Glomerular endothelial cell (primary cell): ENCODE measurements at places on chromosomes 2 and 18. TPM values are rescaled to one million over a fixed set of nuclear protein-coding genes. Genes with fewer than 3 reads are reported as not detected.

- DNase-seq, result no peak
Measured at GRCh38 chr2:200095436-200095835, 140.1 kb downstream of the MAIP1 start.

DNA sequence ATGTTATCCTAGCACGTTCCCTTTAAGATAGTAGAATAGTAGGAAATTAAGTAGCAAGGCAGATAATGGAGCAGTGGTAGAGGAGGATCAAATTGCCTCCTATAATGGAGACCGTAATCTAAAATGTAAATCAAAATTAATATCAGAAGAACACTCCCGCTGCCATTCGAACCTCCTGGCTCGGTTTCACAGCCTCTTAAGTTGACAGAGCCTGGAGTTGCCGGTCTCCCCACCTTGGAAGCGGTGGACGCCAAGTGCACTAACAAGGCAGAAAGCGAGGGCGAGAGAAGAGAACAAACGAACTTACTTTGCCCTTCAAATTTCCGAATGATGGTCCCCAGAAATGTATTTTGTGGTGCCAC lies 450 bp downstream of the KCNH7 start:
- no peak for DNase-seq

- DNase-seq, result no peak
Measured at GRCh38 chr2:181454686-181455450, 2.3 kb upstream of the ITGA4 start.

The ATP6V1B1 gene
- total RNA-seq, result not detected in 2 replicates

- no peak for DNase-seq
Measured at GRCh38 chr2:201904538-201905420, 98.4 kb downstream of the CDK15 start.

DNA sequence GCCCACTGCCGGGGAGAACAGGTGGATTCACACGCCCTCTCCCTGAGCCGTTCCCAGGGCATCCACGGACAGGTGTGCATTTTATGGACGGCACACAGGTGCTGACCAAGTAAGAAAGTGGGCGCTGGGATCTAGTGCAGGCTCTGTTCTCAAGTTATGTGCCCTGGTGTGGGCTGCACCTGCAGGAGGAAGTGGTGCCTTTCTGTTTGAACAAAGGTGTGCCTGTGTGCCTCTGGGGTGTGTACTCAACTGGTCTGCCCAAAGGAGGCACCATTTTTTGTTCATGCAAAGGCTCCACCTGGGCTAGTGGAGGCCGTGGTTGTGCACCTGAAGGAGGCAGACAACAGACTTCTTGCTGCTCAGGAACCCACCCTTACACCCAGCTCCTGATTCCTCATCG lies 88.2 kb upstream of the HK2 start:
- DNase-seq, result no peak

The SERPINB2 gene
- total RNA-seq, result 10.5 and 33.7 TPM in 2 replicates

- DNase-seq, result no peak
Measured at GRCh38 chr2:28049899-28050298, 159.4 kb downstream of the BABAM2 start.

The GKN1 gene
- total RNA-seq, result not detected in 2 replicates

The C2orf66 gene
- 0.39 and 1.1 TPM in 2 replicates for total RNA-seq

The ANKRD30B gene
- 0.70 TPM in 1 of 2 replicates, not detected in the other for total RNA-seq

- no peak for DNase-seq
Measured at GRCh38 chr2:215775106-215775505, 238.2 kb downstream of the MREG start.

GRCh38 chr2:205868053-205868452 lies 185.8 kb downstream of the NRP2 start:
- DNase-seq, result no peak

DNA sequence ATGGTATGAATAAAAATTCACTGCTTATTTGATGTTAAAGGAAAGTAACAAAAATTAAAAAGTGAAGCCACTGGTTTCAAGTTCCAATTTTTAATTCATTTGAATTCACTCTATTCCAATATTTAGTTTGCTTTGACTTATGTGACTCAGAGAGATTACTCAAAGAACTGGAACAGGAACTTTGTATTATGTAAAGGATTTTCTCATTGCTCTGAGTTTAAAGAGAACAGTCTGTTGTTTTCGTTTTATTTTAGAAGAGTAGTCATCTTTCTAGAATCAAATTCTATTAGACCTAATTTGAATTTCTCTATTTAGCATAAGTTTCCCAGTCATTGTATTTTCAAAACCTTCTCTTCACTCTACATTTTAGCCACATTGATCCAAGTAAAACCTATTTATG lies 300.1 kb upstream of the SLC8A1 start:
- no peak for DNase-seq

- DNase-seq, result no peak
Measured at GRCh38 chr2:31372097-31372496, 42.4 kb downstream of the XDH start.

- no peak for DNase-seq
Measured at GRCh38 chr2:46042711-46043110, 254.5 kb upstream of the EPAS1 start.

- no peak for DNase-seq
Measured at GRCh38 chr2:171266102-171266501, 105.4 kb upstream of the TLK1 start.

GRCh38 chr2:163812926-163813520 lies 77.2 kb upstream of the FIGN start:
- DNase-seq, result no peak

The DSG1 gene
- 0.15 TPM in 1 of 2 replicates, not detected in the other for total RNA-seq

- DNase-seq, result peak; percentile 76
Measured at GRCh38 chr2:191612496-191612895, 65.4 kb upstream of the NABP1 start.

GRCh38 chr2:44172576-44172975 lies 3.9 kb downstream of the PPM1B start:
- DNase-seq, result no peak

DNA sequence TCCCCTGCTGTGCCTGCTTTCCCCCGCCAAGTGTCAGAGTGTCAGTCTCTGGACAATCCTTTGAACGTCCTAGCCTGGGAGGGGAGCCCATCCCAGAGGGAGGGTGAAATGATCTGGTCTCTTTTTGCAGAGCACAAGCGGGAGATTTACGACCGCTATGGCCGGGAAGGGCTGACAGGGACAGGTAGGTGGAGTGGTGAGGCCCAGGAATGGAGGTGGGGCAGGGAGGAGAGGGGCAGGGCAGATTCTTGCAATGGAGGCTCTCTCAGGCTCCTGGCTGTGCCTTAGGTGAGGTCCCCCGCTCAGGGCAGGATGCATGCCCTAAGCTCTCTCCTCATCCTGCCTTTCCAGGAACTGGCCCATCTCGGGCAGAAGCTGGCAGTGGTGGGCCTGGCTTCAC lies 2.4 kb downstream of the DNAJB2 start:
- no peak for DNase-seq

DNA sequence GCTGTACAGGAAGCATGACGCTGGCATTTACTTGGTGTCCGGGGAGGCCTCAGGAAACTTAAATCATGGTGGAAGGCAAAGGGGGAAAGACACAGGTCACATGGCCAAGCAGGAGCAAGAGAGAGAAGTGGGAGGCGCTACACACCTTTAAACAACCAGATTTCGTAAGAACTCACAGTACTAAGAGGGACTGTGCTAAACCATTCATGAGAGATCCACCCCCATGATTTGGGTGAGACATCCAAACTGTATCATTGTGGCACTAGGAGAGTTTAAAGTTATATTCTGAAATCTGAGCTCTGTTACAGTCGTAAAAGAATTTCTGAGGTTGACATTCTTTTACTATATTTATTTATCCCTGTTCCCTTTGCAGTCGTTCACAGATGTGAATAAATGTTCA lies 116.6 kb downstream of the ICA1L start:
- no peak for DNase-seq

DNA sequence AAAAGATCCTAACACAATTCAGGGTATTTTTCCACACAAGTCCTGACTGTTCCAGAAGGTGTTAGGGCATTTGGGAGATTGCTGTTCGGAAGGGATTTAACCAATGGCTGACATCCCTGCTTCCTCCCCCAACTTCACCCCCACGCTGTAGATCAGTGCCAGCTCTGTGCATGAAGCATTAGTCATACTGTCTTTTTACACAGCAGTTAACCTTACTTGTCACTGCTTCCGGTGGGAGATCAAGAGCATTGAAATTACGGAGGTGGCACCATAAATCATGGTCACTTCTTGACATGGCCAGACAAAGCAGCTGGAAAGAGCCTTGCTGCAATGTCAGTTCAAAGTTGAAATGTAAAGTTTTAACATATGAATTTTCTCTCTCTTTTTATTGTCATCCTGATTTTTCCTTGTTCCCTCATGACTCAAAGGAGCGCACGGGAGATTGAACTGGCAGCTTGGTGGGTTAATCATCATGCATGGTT lies 70.2 kb downstream of the HRH4 start:
- peak; percentile 16 for DNase-seq

DNA sequence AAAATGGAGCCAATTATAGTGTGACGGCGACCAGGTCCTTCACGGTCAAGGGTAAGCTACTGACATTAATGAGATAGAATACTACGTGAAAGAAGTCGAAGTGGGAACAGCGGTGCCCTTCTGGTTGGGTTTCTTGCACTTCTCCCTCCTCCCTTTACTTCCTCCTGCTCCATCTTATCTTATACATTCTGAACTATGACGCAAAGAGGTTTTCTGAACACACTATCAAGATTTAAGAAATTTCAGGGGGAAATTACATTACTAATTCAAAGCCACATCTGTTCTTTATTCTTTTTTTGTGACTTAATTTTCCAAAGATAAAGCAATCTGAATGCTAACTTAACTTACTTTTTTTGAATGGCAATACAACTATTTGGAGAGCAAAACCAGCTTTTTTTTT lies 14.8 kb upstream of the IL18R1 start:
- DNase-seq, result no peak

The FBLN7 gene
- total RNA-seq, result 2.2 and 5.8 TPM in 2 replicates

DNA sequence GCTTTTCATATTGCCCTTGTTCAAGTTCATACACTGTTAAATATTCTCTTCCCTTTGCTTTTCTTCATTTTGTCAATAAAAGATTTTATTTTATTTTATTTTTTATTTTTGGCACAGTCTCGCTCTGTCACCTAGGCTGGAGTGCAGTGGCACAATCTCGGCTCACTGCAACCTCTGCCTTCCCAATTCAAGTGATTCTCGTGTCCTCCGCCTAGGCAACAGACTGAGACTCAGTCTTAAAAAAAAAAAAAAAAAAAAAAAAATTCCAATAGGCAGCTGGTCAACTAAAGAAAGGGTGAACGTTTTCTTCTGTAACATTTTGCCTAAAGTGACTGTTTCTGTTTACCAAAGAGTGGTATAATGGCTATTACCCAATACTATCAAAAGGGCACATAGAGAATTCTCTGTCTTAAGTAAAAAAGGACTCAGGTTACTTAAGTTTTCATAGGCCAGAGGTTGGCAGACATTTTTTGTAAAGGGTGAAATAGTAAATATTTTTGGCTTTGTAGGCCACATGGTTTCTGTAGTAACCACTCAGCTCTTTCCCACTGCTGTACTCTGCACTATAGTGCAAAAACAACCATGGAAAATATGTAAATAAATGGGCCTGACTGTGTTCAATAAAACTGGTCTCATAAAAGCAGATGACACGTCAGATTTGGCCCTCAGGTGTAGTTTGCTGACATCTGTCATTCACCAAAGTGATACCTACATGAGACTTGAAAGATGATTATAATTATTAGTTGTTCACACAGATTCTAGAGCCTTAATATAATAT lies 113.4 kb downstream of the MIB1 start:
- DNase-seq, result no peak

DNA sequence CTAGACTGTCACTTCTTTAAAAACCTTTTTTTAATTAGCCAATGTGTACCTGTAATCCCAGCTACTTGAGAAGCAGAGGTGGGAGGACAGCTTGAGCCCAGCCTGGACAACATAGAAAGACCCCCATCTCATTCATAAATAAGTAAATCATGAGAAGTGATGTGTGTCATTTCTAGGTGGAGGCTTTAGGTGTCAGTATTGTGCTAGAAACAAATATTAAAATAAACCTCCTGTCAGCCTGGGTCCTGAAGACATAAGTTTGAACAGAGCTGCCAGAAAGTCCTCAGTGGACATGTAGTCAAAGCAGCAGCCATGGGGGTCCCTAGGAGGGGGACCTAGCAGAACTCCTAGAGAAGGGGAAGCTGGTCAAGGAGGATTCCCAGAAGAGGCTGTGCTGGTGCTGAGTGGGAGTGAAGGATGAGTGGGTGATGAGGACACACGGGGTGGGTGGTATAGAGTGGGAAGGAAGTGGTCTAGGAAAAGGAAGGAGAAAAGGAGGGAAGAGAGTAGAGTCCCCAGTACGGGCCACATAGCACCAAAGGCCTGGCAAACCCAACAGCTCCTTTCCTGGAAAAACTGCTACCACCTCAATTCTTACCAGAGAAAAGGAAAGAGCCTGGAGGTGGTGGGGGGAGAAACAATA lies 316.6 kb upstream of the NCKAP5 start:
- no peak for DNase-seq

The TFCP2L1 gene
- total RNA-seq, result 0.10 TPM in 1 of 2 replicates, not detected in the other

DNA sequence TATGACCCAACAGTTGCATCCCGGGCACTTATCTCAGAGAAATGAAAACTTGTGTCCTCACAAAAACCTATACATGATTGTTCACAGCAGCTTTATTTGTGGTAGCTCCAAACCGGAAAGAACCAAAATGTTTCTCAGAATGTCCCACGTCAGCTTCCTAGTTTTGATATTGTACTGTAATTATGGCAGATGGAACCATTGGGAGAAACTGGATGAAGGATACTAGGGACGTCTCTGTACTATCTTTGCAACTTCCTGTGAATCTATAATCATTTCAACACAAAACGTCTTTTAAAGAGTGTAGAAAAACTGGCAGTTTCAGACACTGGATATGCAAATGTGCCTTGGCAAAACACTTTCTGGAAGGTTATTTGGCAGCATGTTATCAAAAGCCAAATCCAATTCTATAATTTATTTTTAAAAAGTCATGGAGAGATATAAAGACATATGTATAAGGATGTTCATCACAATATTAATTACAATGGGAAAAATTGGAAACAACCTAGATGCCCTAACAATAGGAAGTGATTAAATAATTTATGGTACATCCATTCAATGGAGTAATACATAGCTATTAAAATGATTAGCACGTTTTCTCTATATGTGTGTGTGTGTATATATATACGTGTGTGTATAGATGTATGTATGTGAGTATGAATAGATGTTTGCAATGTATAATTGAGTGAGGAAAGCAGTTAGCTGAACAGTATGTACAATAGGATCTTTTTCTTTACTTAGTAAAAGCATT lies 9.8 kb downstream of the SAG start:
- no peak for DNase-seq

GRCh38 chr2:214322662-214323061 lies 88.2 kb upstream of the VWC2L start:
- no peak for DNase-seq
